Activated CD8-positive, alpha-beta memory T cell treated with anti-CD3 and anti-CD28 coated beads for 36 hours (primary cell): ENCODE measurements at places on chromosomes 3 and 15. TPM values are rescaled to one million over a fixed set of nuclear protein-coding genes. Genes with fewer than 3 reads are reported as not detected.

The PARP15 gene
- 11.3 TPM for total RNA-seq

The NAALADL2 gene
- total RNA-seq: not detected

The GABRR3 gene
- total RNA-seq: not detected

The TGM4 gene
- not detected for total RNA-seq

The FGF7 gene
- total RNA-seq: not detected

The DNAJA4 gene
- 38.8 TPM for total RNA-seq

The MME gene
- total RNA-seq: not detected

The PLA2G4D gene
- not detected for total RNA-seq

The GJD2 gene
- not detected for total RNA-seq

The CCDC80 gene
- total RNA-seq: not detected

The CCDC9B gene
- total RNA-seq: 0.17 TPM

The MFSD1 gene
- total RNA-seq: 22.7 TPM
